ENCODE measurements at places on chromosomes 6 and 20. TPM values are rescaled to one million over a fixed set of nuclear protein-coding genes. Genes with fewer than 3 reads are reported as not detected.

DNA sequence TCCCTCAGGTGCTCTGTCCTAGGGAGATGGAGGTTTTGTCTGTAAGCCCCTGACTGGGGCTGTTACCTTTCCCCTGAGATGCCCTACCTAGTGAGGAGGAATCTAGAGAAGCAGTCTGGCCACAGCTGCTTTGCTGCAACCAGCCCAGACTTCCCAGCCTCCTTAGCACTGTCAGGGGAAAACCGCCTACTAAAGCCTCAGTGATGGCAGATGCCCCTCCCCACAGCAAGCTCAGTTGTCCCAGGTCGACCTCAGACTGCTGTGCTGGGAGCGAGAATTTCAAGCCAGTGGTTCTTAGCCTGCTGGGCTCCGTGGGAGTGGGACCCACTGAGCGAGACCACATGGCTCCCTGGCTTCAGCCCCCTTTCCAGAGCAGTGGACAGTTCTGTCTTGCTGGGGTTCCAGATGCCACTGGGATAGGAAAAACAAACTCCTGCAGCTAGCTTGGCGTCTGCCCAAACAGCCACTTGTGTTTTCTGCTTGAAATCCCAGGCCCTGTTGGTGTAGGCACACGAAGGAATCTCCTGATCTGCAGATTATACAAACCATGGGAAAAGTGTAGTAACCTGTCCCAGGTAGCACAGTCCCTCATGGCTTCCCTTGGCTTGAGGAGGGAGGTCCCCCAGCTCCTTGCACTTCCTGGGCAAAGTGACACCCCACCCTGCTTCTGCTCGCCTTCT lies 146.4 kb upstream of the PROKR2 start:
- H3K27me3 ChIP-seq = no peaks in the 10 kb centered on the region
- H3K36me3 ChIP-seq = no peaks in the 10 kb centered on the region
- H3K4me3 ChIP-seq = no peak overlapping the region
- H3K27ac ChIP-seq = no peak overlapping the region
- H3K4me1 ChIP-seq = no peaks in the 10 kb centered on the region
- DNase-seq = no peak

DNA sequence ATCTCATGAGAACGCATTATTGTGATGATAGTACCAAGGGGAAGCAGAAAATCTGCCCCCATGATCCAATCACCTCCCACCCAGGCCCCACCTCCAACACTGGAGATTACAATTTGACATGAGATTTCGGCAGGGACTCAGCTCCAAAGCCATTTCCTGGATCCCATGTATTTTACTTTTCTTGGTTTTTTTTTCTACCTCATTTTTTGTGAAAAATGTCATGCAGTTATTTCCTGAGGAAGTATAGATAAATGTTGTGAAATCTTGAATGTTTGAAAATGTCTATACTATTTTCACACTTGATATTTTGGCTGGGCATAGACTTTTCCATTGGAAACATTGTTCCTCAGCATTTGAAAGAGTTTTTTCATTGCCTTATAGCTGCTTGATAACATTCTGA lies 9.1 kb upstream of the BRPF3 start:
- H3K36me3 ChIP-seq = no peaks in the 10 kb centered on the region
- no peaks in the 10 kb centered on the region for H3K4me1 ChIP-seq
- no peak overlapping the region for H3K27ac ChIP-seq
- DNase-seq = peak; percentile 10

GRCh38 chr6:54519161-54519560 lies 210.9 kb downstream of the TINAG start:
- peak; percentile 6 for DNase-seq
- H3K36me3 ChIP-seq = no peaks in the 10 kb centered on the region

DNA sequence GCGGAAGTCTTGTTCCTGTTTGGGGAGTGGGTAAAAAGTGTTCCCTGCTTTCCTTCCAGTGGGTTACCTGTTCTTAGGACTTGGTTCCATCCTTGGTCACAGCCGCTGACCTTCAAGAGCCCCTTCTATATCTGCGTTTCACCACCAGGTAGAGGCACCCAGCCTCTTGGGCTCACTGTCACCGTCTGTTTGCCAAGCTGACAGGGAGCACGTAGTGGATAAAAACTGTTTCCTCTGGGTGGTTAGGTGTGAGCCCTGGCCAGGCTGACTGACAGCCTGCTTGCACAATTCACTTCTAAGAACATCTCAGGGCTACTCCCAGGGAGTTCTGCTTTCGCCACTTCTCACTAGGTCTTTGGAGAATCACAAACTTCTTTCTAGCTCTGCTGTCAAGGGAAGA lies 1.8 kb upstream of the JPH2 start:
- peaks cover 12% of the 10 kb centered on the region for H3K27me3 ChIP-seq
- DNase-seq = no peak
- H3K4me3 ChIP-seq = no peak overlapping the region
- no peak overlapping the region for H3K27ac ChIP-seq
- H3K4me1 ChIP-seq = peaks cover 3% of the 10 kb centered on the region

- H3K27me3 ChIP-seq = no peaks in the 10 kb centered on the region
- no peaks in the 10 kb centered on the region for H3K36me3 ChIP-seq
- peaks cover 22% of the 10 kb centered on the region for H3K4me1 ChIP-seq
- H3K4me3 ChIP-seq = no peak overlapping the region
- no peak for DNase-seq
Observed at GRCh38 chr6:158703111-158703836, 53.4 kb downstream of the SYTL3 start.

- H3K27ac ChIP-seq = no peak overlapping the region
- H3K27me3 ChIP-seq = no peaks in the 10 kb centered on the region
- no peak for DNase-seq
- H3K4me3 ChIP-seq = no peak overlapping the region
- no peaks in the 10 kb centered on the region for H3K4me1 ChIP-seq
Observed at GRCh38 chr20:4875578-4876067, 125.7 kb downstream of the SLC23A2 start.

- no peak overlapping the region for H3K4me3 ChIP-seq
- H3K27me3 ChIP-seq = no peaks in the 10 kb centered on the region
- no peaks in the 10 kb centered on the region for H3K36me3 ChIP-seq
- no peak overlapping the region for H3K27ac ChIP-seq
- H3K4me1 ChIP-seq = no peaks in the 10 kb centered on the region
- DNase-seq = no peak
Observed at GRCh38 chr6:68158256-68158655, 476.8 kb upstream of the ADGRB3 start.

DNA sequence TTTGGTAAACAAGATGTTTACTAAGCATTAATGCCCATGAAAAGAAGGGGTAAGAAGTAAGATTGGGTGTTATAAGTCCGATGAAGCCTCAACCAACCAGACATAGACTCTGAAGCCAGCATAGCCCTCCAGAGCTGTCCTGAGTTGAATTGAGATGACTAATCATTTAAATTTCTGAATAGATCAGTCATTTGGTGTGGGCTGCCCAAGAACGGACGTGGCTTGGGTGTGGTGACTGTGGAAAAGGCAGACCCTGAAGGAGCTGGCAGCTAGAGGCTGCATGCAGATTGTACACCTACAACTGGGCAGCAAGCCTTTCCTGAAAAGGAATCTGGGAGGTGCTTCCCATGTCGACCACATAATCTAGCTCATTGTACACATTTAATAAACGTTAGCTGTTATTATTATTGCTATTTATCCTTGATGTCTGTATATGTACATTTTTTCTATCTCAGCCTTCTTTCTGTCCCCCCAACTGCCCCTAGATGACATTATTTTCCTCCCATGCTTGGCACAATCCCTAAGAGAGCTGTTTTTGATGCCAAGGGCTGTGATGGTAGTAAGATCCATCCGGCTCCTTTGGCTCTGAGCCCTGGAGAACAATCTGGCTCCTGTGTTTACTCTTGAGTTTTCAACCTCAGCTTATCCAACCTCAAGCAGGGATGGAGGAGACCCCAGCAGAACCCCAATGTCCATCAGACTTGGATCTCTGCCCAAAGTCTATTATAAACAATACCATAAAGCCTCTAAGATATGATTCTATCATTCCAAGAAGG lies 57.6 kb upstream of the JAG1 start:
- no peaks in the 10 kb centered on the region for H3K27me3 ChIP-seq
- no peaks in the 10 kb centered on the region for H3K36me3 ChIP-seq
- H3K4me1 ChIP-seq = peaks cover 15% of the 10 kb centered on the region

DNA sequence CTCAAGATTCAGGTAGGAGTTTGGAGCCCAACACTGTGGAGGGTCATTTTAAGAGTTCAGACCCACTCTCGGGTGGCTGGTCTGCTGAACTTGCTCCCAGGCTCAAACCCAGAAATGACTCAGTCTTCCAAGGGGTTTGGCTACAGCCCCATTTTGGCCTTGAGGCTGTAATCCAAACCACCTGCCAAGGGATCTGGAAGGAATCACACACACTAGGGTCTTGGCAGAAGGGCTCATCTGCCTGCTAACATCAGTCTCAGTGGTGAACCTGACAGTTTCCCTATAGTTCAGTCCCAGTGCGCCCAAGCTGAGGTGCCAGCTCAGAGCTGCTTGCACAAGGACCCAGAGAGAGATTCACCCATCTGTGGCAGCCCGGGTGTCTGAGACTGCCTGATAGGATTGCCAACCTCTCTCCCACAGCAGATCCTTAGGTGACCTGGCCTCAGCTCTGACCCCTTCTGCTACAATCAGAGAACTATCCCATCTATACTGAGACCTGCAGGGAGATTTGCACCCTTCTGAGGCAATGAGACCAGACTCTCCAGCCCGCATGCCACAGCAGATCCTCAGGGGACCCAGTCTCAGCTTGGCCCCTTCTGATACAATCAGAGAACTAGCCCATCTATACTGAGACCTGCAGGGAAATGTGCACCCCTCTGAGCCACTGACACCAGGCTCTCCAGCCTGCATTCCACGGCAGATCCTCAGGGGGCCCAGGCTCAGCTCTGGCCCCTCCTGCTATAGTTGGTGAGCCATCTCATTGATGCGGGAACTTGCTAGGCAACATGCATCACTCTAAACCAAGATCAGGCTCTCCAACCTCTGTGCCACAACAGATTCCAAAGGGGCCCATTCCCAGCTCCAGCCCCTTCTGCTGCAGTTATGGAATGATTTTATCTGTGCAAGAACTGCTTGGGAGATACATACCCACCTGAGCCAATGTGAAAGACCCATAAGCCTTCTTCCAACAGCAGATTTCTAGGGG lies 48.2 kb downstream of the THBS2 start:
- no peaks in the 10 kb centered on the region for H3K27me3 ChIP-seq
- H3K36me3 ChIP-seq = no peaks in the 10 kb centered on the region
- H3K27ac ChIP-seq = no peak overlapping the region
- no peak overlapping the region for H3K4me3 ChIP-seq
- H3K4me1 ChIP-seq = no peaks in the 10 kb centered on the region
- DNase-seq = no peak

DNA sequence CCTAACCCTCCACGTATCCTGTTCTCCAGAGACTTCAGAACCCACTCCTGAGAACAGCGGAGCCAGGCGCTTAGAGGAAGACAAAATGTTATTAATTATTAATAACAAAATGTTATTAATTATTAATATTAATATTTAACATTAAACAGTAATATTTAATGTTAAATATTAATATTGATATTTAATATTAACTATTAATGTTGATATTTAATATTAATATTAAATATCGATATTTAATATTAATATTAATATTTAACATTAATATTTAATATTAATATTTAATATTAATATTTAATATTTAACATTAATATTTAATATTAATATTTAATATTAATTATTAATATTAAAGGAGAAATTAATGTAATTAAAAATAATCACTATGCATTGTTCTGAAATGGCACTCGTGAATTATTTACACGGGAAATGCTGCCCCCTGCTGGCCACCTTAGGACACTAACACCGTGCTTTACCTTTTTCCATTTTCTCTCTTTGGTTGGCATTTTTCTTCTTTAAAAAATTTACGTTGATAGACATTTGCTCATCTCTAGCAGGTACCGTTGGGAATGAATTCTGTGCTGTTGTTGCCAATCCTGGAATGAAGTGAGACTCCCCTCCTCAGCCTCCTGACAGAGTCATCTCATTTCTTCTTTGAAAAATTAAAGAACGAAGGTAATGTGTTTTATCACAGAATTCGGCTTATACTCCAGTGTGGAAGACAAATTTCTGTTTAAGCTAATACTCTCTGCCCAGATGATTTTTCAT lies 7.5 kb upstream of the GGTLC1 start:
- no peak overlapping the region for H3K27ac ChIP-seq
- H3K4me3 ChIP-seq = no peak overlapping the region
- H3K27me3 ChIP-seq = peaks cover 2% of the 10 kb centered on the region
- DNase-seq = peak; percentile 24

DNA sequence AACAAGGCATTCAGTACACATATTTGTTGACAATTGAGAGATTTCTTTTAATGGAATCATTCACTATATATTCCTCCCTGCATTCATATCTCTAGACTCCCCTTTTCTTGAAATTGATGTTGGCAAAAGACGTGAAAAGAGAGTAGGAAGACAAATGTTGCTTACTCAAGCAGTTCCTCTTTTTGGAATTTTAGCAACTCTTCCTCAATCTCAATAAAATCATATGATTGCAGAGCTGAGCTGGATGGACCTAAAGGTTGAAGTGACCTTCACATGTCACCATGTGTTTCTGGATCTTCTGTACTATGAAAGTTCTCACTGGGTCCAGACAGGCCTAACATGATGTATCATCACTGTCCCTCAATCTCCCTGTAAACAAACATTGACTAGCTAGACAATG lies 18.6 kb downstream of the ADGRF1 start:
- H3K27ac ChIP-seq = no peak overlapping the region
- peaks cover 8% of the 10 kb centered on the region for H3K27me3 ChIP-seq
- no peaks in the 10 kb centered on the region for H3K36me3 ChIP-seq
- no peak overlapping the region for H3K4me3 ChIP-seq
- DNase-seq = no peak
- H3K4me1 ChIP-seq = no peaks in the 10 kb centered on the region

DNA sequence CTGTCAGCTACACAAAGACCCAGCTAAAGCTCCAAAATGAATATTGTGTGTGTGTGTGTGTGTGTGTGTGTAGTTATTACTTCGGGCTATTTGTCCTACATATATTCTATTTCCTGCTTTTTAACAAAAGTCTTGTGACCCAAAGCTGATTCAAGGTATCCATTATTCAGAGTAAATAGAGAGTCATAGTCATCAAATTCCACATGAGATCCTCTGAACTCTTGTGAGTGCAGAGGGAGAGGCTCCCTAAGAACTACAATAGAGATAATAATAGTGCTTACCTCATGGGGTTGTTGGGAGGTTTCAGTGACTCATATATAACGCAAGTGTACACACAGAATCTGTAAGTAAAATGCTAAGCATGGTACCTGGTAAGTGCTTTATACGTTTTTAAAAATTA lies 95.6 kb upstream of the SHLD1 start:
- H3K4me3 ChIP-seq = no peak overlapping the region
- no peaks in the 10 kb centered on the region for H3K36me3 ChIP-seq
- DNase-seq = peak; percentile 80
- H3K4me1 ChIP-seq = peaks cover 29% of the 10 kb centered on the region

- H3K4me3 ChIP-seq = no peak overlapping the region
- H3K27me3 ChIP-seq = no peaks in the 10 kb centered on the region
- peak; percentile 72 for DNase-seq
- H3K36me3 ChIP-seq = peaks cover 7% of the 10 kb centered on the region
- peak overlapping the region; percentile 54 for H3K27ac ChIP-seq
- H3K4me1 ChIP-seq = peaks cover 48% of the 10 kb centered on the region
Observed at GRCh38 chr20:35120012-35120701, 27.0 kb downstream of the EDEM2 start.

The GJA1 gene
- 235 TPM for total RNA-seq

The HLA-DMB gene
- total RNA-seq = 0.39 TPM

The BRPF3 gene
- 35.7 TPM for total RNA-seq

The THBD gene
- total RNA-seq = 28.0 TPM

The SPTLC3 gene
- total RNA-seq = 0.23 TPM

The FKBP1C gene
- 4.8 TPM for total RNA-seq

The MRAP2 gene
- 5.8 TPM for total RNA-seq

The SLC17A1 gene
- not detected for total RNA-seq
